Fibroblast of skin of right quadriceps (primary cell): ENCODE measurements at places on chromosomes 1 and 21.

- DNase-seq: no peak
Observed at GRCh38 chr1:237124856-237125462, 83.0 kb downstream of the RYR2 start.

- no peak for DNase-seq
Observed at GRCh38 chr1:25430967-25431881, 527 bp downstream of the MACO1 start.

DNA sequence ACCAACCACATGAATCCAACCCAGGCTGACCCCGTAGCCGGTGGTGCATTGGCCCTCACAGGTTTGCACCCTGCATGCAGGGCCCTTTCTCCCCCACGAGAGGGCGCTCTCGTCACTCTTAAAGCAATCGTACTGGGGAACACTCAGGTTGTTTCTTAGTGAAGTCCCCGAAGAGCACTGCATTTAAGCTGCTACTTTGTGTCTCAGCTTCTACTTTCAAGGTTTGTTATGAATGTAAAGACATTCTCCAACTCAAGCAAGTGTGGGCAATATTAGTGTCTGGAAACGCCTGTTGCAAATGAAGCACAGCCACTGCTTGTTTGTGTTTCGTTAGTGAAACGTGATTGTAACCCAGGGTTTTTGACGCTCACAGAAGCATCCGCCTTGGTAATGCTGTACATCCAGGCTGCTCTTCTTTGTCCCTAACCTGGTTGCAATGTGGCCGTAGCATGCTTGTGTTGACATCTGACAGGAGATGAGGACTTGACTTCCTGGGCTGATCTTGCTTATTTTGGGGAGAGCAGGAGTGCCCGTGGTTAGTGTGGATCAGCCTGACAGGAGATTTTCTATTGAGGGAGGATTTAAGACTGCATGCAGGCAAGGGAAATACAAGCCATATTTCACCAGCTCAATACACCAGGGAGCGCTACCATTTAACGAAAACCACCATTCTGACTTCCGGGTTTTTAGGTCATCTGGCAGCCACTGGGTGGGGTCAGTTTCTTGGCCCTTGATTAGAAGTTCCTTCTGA, 79.8 kb downstream of the ST6GALNAC3 start:
- DNase-seq: peak; percentile 67

DNA sequence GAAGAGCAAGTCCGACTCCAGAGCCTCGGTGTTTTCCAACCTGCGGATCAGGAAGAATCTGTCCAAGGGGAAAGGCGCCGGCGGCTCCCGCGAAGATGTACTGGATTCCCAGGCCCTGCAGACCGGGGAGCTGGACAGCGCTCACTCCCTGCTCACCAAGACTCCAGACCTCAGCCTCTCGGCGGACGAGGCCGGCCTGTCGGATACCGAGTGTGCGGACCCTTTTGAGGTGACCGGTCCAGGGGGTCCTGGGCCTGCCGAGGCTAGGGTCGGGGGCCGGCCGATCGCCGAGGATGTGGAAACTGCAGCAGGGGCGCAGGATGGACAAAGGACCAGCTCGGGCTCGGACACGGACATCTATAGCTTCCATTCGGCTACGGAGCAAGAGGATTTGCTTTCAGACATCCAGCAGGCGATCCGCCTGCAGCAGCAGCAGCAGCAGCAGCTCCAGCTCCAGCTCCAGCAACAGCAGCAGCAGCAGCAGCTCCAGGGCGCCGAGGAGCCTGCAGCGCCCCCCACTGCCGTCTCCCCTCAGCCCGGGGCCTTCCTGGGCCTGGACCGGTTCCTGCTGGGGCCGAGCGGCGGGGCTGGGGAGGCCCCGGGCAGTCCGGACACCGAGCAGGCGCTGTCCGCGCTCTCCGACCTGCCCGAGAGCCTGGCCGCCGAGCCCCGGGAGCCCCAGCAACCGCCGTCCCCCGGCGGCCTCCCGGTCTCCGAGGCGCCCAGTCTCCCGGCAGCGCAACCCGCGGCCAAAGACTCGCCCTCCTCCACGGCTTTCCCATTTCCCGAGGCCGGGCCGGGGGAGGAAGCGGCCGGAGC, 827 bp downstream of the FMN2 start:
- peak; percentile 61 for DNase-seq

DNA sequence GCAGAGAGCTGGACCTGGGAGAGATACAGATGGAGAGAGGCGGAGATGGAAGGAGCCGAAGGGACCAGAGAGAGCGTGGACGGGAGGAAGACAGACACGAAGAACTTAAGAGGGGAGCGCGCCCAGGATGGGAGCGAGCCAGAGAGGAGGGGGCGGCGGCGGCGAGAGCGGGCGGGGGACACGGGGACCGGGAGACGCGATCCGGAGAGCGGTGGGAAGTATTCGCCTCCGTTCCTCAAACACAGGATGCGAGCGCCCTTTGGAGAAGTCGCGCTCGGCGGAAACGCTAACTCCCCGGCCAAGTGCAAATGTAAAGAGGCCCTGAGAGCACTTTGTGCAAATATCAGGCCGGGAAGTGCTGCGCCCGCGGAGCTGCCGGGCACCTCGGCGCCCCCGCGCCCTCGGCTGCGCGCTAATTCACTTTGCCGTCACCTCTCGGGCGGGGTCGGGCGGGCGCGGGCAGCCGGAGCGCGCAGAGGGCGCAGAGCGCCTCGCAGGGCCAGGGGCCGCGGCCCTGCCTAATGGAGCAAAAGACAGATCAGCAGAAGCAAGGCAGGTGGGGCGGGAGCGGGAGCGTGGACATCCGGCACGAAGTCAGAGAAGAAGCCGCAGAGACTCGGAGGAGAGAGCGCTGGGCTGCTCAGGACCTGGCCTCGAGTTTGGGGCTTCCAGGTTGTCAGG, 281.2 kb downstream of the RRAGC start:
- no peak for DNase-seq

- no peak for DNase-seq
Observed at GRCh38 chr1:236167578-236167977, 25.2 kb downstream of the GPR137B start.

DNA sequence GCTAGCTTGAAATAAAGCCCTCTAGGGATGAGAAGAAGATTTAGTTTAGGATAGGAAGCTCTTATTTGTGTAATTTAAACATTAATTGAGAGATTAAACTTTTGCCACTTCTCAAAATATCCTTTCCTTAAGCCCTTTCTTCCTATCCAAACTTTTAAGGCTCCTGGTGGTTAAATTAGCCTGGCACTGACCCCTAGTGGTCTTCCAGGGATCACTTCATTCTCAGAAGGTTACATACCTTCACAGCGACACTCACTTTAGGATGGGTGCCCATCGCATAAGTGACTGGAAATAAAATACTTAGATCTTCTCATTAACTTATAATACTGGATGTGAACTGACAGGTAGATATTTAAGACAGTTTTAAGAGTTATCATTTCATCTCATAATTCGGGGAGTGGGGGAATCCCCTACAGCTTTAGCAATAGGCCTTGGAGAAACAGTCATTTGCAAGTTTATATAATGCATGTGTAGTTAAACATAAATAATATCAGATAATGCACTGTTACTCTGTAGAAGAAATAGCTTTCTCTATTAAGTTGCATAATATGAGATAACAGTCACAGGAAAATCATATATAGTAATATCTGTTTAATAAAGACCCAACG, 7.4 kb downstream of the LHX9 start:
- peak; percentile 58 for DNase-seq

GRCh38 chr21:37207441-37208009, 59.6 kb downstream of the VPS26C start:
- peak; percentile 23 for DNase-seq
